ENCODE measurements at places on chromosomes 3 and 15.

DNA sequence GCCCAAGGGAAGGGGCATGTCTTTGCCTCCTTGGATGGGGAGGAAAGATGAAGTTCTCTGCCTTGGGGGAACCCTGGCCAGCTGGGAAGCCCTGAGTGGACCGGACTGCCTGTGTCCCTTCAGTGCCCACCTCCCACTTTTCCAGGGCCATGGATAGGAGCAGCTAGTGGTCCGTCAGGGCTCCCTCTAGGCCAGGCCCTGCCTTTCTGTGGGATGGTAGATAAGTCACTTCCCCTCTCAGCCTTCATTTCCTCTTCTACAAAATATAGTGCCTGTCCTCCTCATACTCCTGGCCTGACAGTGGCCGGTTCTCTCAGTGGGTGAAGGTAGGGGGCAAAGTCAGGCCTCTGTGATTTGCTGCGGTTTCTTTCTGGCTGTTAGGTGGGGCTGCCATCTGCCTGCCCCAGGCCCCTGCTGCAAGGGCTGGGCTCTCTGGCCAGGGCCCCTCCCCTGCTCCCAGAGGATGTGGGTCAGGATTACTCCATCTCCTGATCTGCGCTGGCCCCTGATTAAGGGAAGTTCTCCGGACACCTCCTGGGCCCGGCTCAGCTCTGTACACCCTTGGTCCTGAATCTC lies 1.4 kb downstream of the PLEKHO2 start:
- DNase-seq = peak; percentile 57

DNA sequence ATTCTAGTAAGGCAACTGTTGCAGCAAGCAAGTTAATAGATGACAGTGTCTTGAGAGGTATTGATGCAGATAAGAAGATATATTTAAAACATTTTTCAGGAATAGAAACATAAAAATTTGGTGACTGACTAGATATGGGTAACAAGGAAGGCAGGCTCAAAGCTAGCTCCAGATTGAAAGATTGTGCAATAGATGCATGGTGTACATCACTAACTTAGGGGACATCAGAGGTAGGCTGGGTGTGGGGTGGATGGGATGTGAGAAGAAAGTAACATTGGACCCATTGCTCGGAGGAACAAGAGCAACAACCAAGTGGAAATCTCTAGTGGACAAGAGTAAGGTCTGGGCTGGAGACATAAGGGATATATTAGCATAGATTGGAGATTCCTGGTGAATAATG lies 306.9 kb downstream of the MCTP2 start:
- DNase-seq = no peak

GRCh38 chr15:24823473-24823872 lies 131.3 kb upstream of the SNRPN start:
- no peak for DNase-seq

DNA sequence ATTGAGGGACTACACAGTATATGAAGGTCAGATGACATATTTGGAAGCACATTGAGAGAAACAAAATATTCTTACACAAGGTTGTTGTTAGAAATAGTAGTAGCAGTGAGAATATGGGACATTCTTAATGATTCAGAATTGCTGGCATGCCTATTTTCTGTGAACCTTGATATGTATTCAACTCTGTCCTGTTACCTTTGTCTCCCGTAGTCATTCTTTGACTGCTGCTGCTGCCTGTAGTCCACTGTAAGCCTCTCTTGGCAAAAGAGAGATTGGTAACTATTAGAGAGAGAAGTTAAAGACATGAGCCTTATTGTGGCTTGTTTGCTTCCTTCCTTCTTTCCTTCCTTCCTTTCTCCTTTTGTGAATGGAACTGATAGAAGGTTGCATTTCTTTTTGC lies 64.5 kb downstream of the TCF12 start:
- DNase-seq = no peak

- peak; percentile 14 for DNase-seq
Observed at GRCh38 chr15:84079885-84080777, 155.4 kb upstream of the GOLGA6L4 start.

Measured in amniotic epithelial cell (primary cell).